Caudate nucleus (tissue), 63 donors: ENCODE measurements at places on chromosomes 6 and 20.

DNA sequence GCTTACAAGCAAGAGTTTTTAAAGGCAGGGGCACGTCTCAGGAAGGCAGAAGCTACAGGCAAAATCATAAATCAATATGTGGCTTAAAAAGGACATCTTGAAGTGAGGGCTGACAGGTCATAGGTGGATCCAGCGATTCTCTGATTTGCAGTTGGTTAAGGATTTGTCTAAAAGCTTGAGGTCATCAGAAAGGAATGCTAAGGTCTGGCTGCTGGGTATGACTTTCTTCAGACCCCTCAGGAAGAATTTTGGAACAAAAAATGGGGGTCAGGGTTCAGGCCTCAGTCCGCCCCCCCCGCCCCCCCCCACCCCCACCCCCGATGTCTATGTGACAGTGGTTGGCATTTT, 261.9 kb downstream of the CDH4 start:
- no peak for DNase-seq

DNA sequence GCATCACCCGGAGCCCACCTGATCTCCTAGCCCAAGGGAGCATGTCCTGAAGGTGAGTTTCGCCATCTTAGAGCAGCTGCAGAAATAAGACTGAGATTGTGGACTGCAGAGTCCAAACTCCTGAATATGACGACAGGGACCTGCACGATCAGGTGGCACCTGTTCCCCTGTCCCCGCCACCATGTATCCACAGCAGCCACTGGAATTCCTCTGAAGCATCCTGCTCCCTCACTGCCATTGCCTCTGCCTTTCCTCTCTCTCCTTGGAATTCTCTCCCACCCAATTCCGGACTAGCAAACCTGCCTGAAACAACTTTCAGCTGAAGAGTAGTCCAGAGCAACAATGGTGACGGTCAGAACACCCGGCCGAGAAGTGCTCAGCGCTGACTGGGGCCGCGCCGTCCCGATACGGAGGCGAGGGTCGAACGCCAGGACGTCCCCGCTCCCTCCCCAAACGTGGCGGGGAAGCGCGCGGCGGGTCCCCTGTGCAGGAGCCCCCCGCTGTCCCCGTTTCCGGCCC, 694 bp upstream of the FAM120B start:
- DNase-seq = no peak

GRCh38 chr6:164396071-164397047, 913.0 kb downstream of the C6orf118 start:
- DNase-seq = peak; percentile 18

GRCh38 chr6:49264909-49265308, 198.1 kb downstream of the MMUT start:
- no peak for DNase-seq

DNA sequence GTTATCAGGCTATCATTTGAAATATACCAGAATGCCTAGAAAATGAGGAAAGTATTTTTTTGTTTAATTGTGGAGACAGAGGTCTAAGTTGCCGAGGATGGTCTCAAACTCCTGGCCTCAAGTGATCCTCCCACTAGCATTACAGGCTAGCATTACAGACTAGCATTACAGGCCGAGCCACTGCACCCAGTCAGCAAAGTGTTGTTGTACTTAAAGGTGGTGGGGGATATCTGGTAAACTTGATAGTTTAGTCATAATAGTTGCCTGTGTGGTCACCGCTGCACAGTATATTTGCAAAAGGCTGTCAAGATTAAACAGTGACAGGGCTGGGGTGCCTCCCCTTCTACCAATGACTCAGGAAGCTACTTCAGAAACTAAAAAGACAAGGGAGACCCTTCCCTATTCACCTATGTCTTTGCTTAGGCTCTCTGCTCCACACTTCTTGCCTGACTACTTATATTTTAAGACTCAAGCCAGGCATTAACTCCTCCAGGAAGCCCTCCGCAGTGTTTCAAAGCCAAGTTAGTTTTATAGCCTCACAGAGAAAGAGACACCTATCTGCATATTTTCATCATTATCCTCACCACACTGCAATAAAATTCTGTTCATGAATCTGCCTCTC, 3.1 kb upstream of the AKIRIN2 start:
- DNase-seq = no peak

DNA sequence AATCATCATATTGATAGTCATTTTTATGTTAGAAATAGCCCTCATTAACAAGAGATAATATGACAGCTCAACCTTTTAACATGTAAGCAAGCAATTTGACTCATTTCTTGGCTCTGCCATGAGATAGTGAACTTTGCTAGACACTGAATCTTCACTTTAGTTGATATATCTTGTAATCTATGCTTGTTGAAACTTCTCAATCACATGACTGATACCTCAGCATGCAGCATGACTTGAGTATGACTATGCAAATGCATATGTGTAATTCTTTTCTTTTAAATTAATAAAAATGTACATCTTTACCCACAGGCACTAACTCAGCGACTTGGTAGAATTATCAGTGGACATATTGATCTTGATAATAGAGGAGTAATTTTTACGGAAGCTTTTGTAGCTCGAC, 6.6 kb downstream of the UFL1 start:
- no peak for DNase-seq

- DNase-seq = no peak
These were observed 60.3 kb downstream of the SAMD3 start for GRCh38 chr6:130162421-130162820.

GRCh38 chr6:118419448-118420394, 128.4 kb upstream of the PLN start:
- DNase-seq = no peak

DNA sequence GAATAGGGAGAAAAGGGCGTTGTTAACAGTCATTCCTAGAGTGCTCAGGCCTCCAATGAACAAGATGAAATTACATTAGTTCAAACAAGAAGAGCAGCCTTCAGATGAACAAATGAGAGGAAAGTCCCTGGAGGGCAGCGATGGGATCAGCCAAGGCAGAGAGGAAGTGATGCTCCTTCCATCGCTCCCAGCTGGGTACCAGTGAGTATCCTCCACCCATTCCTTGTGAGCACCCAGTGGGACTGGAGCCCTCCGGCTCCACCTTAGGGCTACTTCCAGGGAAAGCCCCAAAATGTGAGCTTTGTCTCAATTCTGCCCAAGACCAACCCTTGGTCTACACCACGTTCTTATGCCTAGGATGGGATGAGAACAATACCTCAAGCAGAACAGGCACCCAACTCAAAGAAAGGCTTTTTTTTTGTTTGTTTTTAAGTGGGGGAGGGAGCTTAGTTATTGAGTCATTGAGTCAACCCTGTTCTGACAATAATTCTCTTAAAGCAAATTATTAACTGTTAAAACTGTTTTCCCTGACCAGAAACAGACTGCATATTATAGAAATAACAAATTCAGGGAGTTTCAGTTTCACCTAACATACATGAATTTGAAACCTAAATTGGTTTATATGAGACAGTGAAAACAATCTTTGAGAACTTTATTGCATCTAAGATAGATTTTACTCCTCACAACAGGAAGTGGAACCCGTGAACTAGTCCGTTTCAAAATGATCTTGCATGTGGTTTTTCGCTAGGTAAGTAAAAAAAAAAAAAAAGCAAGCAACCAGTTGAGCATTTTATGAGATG, 106.9 kb downstream of the IPCEF1 start:
- DNase-seq = no peak

GRCh38 chr6:674406-674805, 17.5 kb upstream of the HUS1B start:
- no peak for DNase-seq

GRCh38 chr6:153503810-153504209, 372.7 kb upstream of the RGS17 start:
- DNase-seq = no peak

GRCh38 chr6:18893540-18894269, 506.6 kb downstream of the RNF144B start:
- DNase-seq = no peak

- no peak for DNase-seq
These were observed 38.2 kb downstream of the TMX4 start for GRCh38 chr20:7981374-7981773.

DNA sequence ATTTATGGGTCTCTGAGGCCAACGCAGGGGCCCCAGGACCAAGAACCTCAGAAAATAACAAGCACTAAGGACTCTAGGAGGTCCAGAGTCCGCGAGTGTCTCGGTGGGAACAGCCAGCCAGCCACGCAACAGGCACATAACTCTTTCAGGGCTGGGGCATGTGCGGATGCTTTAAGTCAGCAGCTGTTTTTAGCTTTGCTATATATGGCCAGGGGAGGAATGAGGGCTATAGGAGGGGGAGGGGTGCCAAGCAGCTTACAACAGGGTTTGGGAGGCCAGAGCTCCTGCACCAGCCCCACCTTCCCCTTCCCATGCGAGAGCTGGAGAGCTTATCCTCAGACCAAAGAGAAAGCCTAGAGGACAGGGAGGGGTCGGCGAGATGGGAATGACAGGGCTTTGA, 6.2 kb downstream of the JPH2 start:
- DNase-seq = no peak

DNA sequence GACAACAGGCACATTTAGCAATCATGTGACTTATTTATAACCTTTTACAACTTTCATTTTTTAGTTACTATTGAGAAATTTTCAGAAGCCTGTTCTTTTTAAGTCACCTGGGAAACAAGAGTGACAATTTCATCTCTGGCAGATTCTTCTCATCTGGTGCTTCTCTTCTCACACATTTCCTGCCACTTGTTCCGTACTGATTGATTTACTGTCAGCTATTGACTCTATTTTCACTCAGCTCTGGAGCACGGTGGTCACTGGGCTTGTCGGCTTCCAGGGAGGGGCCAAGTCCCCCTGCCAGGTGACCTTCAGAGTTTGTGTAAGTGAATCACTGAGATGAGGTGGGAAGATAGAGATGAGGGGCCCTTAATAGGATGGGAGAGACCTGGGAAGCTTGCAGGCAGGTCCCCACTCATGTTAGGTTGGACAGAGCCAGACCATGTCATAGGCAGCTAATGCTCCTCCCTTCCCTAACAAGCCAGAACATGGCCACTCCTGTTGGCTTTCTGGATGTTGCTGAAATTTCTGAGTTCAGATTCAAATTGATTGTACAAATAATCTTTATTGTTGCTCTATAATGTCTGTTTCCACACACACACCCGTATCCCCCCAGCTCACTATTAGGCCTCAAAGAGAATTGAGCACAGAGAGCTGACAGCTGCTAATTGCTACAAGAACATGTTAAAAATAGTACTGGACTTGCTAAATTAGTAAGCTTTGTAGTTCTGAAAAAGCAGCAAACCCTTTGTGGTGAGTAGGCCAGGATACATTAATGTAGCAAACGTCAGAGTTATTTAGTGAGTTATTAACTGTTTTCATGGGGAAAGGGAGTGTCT, 13.3 kb downstream of the DUSP22 start:
- no peak for DNase-seq

DNA sequence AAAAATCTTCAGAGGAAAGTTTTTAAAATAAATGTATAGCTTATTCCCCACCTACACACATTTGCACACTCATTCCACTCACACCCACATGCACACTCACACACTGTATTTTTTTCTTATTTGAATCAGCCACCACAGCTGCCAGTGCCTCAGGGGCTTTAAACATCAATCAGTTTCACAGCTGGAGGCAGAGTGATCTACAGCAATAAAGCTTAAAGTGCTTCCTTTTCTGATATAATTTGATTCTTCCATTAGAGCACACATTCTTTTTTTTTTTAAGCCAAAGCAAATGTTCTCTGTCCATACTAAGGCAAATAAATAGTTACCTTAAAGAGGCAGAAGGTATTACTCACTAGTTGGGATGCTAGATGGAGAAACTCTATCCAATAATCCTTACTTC, 498.8 kb upstream of the POU3F2 start:
- no peak for DNase-seq

DNA sequence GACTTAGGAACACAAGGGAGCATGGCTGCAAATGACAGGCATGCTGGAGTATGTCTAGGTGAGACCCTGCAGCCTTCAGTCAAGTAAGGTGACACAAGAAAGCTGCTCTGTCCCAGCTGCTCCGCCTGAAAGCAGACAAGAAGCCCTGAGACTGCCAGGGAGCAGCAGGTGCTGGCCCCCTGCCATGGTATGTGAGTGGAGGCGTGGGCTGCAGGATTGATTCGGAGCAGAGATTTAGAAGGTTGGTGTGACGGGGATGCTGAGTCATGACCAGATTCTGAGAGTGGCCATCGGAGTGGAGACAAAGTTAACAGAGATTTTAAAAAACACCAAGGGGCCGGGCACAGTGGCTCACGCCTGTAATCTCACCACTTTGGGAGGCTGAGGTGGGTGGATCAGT, 17.8 kb downstream of the LRP11 start:
- DNase-seq = peak; percentile 5

DNA sequence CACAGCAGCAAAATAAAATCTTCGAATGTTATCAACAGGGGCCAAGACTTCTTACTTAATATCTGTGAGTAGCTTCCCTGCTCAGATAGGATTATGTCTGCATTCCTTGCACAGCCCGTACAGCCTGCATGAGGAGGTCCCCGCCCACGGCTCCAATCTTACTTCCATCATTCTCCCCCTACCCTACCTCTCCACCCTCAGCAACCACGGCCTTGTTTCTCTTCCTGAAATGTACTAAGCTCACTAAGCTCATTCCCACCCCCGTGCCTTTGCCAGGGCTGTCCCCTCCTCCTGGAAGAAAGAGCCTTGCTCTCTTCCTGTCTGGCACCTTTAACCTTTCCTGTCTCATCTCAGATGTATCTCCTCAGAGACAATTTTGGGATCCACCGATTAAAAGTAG, 120.4 kb downstream of the BCAS1 start:
- DNase-seq = no peak

GRCh38 chr6:91106083-91106482, 519.2 kb upstream of the MAP3K7 start:
- DNase-seq = no peak
